ENCODE measurements at places on chromosomes 7 and 10.

GRCh38 chr10:72615970-72616369, 9.9 kb downstream of the MICU1 start:
- no peak for DNase-seq
- no peaks in the 10 kb centered on the region for H3K27me3 ChIP-seq
- H3K4me3 ChIP-seq, result no peak overlapping the region
- no peaks in the 10 kb centered on the region for H3K36me3 ChIP-seq
- 0 out of 2 replicates have a peak, but pooled peaks cover 1% of the 10 kb centered on the region for H3K4me1 ChIP-seq

DNA sequence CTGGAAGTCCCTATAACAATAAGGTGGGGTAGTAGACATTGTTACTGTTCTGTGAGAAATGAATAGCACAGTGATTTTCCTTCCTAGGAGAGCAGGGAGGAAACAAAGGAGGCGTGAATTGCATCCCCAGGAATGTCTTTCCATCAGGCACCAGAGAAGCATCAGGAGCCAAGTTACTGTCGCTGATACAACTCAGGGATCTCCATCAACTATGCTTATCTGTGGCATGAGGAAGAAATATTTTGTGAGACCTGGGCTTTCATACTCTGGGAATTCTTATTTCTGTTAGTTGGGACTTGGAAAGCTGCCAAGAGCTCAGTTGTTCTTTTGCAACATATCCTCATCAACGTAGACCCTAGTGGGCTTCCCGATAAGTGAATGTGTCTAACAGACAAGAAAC, 622.3 kb downstream of the SUGCT start:
- peaks cover 5% of the 10 kb centered on the region for H3K4me1 ChIP-seq
- no peaks in the 10 kb centered on the region for H3K27me3 ChIP-seq
- DNase-seq, result no peak
- no peak overlapping the region for H3K4me3 ChIP-seq
- H3K36me3 ChIP-seq, result no peaks in the 10 kb centered on the region
- no peak overlapping the region for H3K27ac ChIP-seq

GRCh38 chr7:130441408-130441869, 623 bp upstream of the CEP41 start:
- H3K36me3 ChIP-seq, result no peaks in the 10 kb centered on the region
- H3K27ac ChIP-seq, result no peak overlapping the region
- DNase-seq, result peak; percentile 47
- peak overlapping the region; percentile 24 for H3K4me3 ChIP-seq
- no peaks in the 10 kb centered on the region for H3K27me3 ChIP-seq

GRCh38 chr10:93542358-93542791, 24.1 kb upstream of the FFAR4 start:
- H3K27me3 ChIP-seq, result no peaks in the 10 kb centered on the region
- no peak overlapping the region for H3K4me3 ChIP-seq
- no peak overlapping the region for H3K27ac ChIP-seq
- no peaks in the 10 kb centered on the region for H3K4me1 ChIP-seq
- H3K36me3 ChIP-seq, result no peaks in the 10 kb centered on the region

- no peak for DNase-seq
- no peaks in the 10 kb centered on the region for H3K36me3 ChIP-seq
- H3K4me1 ChIP-seq, result no peaks in the 10 kb centered on the region
Observed at GRCh38 chr7:30335763-30336487, 51.5 kb downstream of the ZNRF2 start.

DNA sequence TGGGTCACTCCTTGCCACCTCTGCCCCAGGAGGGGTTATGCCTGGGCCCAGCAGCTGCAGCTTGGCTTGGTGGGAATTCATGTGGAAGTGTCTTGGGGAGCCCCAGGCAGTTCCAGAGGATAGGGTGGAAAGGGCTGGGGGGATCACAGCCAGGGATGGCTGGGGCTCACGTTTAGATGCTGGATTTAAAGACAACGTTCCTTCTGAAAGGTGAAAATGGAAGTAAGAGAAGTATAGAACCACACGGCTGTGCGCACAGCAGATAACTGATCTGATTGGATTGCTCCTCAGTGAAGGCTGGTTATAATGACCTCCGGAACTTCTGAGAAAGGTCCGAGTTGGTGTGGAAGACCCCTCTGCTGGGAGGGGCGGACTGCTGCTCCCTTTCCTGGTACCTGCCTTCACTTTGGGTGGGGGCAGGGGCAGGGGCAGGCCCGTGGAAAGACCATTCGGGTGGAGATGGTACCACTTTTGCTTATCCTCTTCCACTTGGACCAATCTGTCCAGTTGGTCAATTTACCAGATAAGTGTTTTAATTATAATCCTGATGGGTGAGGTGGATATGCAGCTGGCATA, 7.9 kb upstream of the MYL7 start:
- DNase-seq, result no peak
- H3K4me3 ChIP-seq, result no peak overlapping the region
- no peak overlapping the region for H3K27ac ChIP-seq
- H3K4me1 ChIP-seq, result peaks cover 7% of the 10 kb centered on the region

- no peak for DNase-seq
- H3K27me3 ChIP-seq, result no peaks in the 10 kb centered on the region
- H3K27ac ChIP-seq, result no peak overlapping the region
- no peak overlapping the region for H3K4me3 ChIP-seq
- no peaks in the 10 kb centered on the region for H3K36me3 ChIP-seq
- no peaks in the 10 kb centered on the region for H3K4me1 ChIP-seq
Observed at GRCh38 chr10:64484811-64485330, 963.7 kb downstream of the REEP3 start.
